ENCODE measurements at places on chromosomes 3 and 15.

- no peak for DNase-seq
These were observed 59.6 kb downstream of the ITGA11 start for GRCh38 chr15:68372291-68372811.

- no peak for DNase-seq
These were observed 579.0 kb downstream of the MFSD1 start for GRCh38 chr3:159380891-159381290.

GRCh38 chr3:8529738-8530525, 28.3 kb downstream of the LMCD1 start:
- DNase-seq = no peak

GRCh38 chr3:162956711-162957110, 1460.1 kb downstream of the OTOL1 start:
- no peak for DNase-seq

DNA sequence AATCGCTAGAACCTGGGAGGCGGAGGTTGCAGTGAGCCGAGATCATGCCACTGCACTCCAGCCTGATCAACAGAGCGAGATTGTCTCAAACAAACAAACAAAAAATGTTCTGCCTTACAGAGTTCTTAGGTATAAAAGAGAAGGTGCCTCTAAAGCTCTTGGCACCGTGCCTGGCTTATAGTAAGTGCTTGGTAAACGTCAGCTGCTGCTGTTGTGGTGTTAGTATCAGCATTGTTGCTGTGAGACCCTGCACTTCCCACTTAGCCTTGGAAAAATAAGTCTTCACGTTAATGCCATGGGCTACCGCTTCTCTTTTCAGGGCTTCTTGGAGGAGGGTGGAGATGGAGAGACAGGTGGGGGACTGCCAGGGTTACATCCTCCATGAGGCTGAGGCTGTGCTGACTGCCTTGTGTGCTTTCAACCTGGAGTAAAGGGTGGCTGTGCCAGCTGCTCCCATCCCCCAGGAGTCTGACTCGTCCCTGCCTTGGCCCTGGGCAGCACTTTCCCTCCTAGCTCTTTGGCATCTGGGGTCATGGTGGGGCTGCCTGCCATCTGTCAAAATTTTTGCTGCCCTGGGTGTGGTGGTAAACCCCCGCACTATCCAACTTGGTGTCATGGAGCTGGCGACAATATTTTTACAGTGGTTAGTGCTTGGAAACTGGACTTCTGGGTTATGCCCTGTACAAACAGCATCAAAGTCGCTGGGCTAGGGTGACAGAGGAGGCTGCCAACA, 17.8 kb downstream of the FLNB start:
- no peak for DNase-seq

GRCh38 chr3:127068111-127068810, 85.3 kb downstream of the PLXNA1 start:
- DNase-seq = no peak

- DNase-seq = no peak
These were observed 702 bp downstream of the ARHGEF3 start for GRCh38 chr3:56800832-56801661.

DNA sequence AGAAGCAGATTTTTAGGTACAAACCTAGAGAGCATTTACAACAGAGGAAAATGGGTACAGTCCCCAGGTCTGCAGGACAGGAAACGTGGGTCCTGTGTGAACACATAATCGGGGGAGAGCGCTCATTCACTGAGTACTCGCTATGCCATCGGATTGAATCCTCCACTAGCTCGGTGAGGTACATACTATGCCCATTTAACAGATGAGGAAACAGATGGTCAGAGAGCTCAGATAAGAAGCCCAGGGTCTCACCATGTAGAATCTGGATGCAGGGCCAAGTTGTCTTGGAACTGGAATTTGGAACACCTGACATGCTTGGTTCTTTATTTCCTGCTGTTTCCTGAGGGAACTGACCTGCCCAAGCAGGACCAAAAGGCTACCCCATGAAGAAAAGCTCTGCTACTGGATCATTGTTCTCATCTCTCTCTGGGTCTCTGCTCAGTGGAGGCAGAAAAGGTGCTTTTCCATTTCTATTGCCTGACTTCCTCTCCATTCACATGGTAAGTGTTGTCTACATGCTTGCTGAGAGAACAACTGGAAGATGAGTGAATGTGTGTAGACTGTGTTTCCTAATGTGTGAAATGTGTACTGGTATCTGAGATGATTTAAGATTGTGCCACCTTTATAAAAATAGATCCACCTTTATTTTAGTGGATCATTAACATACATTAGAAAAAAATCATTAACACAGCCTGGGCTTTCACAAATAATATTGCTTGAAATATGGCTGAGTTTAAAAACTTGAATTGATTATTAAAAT, 89.1 kb downstream of the TGFBR2 start:
- no peak for DNase-seq

GRCh38 chr3:104523136-104523535, 843.6 kb upstream of the ALCAM start:
- no peak for DNase-seq

- no peak for DNase-seq
These were observed 229.2 kb downstream of the MFSD1 start for GRCh38 chr3:159030886-159031679.

DNA sequence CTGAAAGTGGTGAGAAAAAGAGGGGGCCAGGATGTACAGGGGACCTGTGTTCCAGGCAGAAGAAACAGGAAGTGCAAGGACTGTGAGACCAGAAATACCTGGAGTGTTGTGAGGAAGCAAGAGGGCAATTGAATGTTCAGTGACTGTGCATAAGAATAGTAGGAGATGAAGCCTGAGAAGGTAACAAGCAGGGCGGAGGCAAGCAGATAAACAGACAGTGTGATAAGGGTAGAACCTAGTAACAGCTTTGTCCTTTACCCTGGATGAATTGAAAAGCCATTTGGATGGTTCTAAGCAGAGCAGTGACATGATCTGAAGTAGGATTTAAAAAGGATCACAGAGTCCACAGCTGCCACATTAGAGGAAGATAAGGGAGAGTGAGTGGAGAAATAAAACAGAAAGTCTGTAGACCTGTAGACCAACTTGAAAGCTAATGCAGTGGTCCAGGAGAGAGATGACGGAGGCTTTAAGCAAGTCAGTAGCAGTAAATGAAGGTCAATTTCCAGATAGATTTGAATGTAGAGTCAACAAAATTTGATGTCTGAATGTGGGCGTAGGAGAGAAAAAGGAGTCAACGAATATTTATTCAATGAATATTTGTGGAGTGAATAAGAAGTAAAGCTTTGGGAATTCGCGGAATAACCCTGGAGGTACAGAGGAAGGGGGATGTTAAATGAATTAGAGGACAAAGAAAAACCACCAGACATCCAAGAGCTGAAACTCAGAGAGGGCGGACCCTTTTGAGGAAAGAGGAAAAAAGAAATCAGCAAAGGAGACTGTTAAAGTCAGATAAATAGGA, 4.2 kb upstream of the PLOD2 start:
- no peak for DNase-seq

GRCh38 chr3:35291471-35292236, 347.7 kb upstream of the ARPP21 start:
- DNase-seq = no peak

DNA sequence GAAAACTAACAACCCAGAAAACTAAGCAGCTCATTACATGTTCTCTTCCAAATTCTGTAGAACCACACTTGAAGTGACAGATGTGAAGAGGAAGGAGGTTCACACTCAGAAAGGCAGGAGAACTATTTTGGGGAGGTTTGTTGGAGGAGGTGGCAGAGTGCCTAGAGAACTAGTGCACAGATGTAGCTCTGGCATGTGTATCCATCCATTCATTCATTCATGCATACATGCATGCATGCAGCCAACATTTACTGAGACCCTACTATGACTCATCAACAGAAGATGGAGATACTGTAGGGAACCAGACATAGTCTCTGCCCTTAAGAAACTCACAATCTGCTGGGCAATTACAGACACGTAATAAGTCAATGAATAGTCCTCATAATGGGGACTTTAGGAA, 116.7 kb downstream of the ERC2 start:
- DNase-seq = no peak

DNA sequence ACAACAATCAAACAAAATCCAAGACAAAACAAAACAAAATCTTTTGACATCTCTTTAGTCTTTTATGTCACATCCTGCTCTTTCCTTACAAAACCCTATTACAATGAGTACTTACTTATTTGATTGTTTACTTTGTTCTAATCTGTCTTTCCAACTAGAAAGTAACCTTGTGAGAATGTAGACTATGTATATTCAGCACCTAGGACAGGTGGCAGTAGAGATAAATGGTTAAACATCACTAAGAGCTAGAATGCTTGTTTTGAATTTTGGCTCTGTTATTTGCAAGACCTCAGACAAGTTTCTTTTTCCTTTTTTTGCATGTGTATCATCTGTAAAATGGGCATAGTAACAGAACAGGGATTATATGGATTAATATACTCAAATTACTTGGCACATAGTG, 33.1 kb upstream of the NAALADL2 start:
- no peak for DNase-seq

- no peak for DNase-seq
These were observed 4.7 kb upstream of the OCA2 start for GRCh38 chr15:28103831-28104230.

DNA sequence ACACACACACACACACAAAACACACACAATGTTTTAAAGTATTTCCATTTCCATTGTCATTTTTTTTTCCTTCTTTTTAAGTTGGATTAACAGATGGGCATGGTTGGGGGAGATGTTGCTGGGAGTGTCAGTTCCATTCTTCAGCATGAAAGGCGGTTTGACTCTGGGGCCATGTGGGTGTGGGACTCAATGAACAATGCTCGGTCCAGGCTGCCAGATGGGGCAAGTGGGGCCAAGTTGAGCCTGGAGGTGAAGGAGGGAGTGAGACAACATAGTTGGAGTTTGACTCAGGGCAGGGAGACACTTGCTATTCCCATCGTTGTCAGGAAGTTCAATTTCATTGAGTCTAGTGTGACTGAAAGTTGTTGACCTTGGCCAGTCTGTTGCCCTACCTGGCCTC, 125.3 kb downstream of the TLE3 start:
- DNase-seq = no peak

GRCh38 chr15:68056097-68056865, 2.2 kb downstream of the PIAS1 start:
- DNase-seq = no peak

- no peak for DNase-seq
These were observed 285.4 kb downstream of the ZBTB20 start for GRCh38 chr3:114861666-114862065.

DNA sequence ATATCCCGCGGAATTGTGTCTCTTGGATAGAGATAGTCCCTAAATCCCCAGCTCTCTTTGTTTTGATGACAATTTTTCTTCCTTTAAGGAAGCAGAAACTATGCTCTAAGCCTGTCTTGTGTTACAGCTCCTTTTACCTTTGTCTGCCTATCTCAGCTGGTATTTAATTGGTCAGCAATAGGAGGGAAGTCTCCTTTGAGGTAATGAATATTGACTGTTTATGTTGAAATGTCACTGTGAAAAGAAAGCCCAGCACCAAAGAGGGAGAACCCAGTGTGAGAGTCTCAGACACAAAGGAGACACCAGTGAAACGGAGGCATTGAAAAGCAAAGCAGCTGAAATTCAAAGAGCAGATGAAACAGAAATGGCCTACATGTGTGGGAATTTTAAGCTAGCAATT, 372.6 kb downstream of the NR2F2 start:
- DNase-seq = no peak

GRCh38 chr15:85759376-85759775, 35.3 kb downstream of the KLHL25 start:
- DNase-seq = no peak

DNA sequence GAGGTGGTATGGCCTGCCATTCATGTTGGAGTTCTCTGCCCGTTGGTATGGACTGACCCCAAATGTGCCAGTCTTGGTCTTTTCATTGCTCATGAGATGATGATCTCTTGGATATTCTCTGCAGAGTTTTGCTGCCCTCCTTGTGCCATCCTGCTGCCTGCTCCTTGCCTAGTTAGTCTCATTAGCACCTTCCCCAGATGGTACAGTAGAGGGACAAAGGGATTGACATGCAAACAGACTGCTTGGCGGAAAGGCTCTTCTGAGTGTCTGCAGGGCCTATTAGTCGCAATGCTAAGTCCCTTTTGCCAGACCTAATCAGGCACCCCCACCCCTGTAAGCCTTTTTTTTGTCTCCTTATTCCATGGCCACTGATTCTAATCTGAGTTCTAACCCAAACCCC, 90.6 kb downstream of the ARNT2 start:
- no peak for DNase-seq

DNA sequence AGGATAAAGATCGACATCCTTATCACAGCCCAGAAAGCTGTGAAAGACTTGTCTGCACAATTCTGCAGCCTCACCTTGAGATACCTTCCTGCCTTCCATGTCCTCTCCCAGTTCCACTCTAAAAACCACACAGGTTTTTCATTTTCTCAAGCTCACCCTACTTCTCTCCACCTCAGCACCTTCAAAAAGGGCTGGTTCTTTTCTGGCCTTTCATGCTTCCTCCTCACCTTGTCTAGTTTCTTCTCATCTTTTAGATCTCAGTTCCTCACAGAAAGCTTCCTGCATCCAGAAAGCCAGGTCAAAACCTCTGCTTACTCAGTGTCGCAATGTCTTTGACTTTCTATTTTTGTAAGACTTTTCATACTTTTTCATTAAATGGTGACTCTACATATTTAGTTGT, 140.2 kb upstream of the STT3B start:
- no peak for DNase-seq

DNA sequence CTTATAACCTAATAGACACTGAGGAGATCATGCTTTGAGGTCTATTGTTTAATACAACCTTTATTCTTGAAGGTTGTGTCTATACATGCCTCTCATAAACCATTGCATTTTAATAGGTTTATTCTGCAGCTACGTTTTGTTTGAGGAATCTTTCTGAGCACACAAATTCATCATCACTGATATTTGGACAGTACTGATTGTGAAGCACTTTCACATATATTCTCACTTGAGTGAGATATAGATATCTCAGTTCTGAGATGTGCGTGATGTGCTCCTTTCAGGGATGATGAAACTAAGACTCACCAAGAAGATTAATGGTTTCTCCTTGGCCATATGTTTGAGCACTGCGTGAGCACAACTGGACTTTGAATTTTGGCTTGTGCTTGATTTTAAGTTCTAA, 374.4 kb downstream of the LPP start:
- no peak for DNase-seq

DNA sequence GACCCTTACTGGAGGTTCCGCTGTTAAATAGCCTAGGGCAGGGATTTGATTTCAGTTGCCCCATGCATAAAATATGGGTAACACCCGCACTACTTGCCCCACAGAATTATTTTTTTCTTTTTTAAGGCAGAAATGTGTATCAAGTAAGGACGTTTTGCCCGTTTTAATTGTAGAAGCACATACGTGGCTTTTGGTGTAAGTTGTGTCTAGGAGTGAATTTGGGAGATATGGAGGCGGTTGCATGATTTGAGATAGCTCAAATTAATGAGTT, 636 bp upstream of the LRRC58 start:
- DNase-seq = no peak

GRCh38 chr3:134463676-134464063, 22.1 kb downstream of the ANAPC13 start:
- DNase-seq = no peak

All from stimulated activated CD4-positive, alpha-beta T cell treated with anti-CD3 and anti-CD28 coated beads, Interleukin-15, amount 100 ng/mL, for 1 hour (primary cell).